ENCODE measurements at places on chromosomes 7 and 10.

GRCh38 chr10:51804866-51805265, 105.5 kb upstream of the CSTF2T start:
- DNase-seq: no peak

DNA sequence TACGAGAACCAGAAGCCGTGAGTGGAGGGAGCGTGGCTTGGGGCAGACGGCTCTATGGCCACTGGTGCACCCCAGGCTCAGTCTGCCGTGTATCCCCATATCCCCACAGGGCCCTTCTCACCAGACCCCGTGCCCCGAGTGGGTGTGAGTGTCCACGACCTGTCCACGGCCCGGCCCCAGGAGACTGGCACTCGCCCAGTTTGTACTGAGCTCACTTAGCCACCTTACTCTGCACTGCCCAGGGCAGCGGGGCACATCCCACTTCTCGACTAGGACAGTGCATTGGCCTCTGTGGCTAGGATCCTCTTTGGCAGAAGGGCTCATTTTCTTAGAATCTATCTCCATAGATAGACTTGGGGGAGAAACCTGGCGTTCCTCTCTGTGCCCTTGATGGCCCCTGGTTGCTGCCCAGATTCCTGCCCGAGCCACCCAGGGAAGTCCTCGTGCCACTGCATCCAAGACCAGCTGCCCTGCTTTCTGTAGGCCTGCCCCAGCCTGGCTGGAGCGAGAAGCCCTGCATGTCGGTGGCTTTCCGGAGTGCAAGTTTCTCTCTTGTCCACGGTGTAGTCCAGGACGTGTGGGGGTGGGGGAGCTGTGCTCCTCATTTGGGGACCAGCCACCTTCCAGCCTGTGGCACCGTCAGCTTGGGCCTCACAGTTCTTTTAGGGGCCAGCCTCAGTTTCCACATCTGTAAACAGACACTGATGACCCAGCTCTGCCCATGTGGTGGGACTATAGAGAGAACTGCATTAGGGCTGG, 11.9 kb downstream of the TMEM120A start:
- no peak for DNase-seq

DNA sequence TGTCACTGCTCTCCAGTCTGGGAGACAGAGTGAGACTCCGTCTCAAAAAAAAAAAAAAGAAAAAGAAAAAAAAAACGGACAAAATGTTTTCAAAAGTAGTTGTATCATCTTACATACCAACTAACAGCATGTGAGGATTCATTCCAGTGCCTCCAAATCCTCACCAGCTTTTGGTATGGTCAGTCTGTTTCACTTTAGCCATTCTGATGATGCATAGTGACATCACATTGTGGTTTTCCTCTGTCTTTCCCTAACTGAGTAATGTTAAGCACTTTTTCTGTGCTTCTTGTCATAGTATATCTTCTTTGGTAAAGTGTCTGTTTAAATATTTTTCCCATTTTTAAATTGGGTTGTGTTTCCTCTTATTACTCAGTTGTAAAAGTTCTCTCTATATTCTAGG, 251.4 kb upstream of the CTBP2 start:
- DNase-seq: no peak

- DNase-seq: no peak
Measured at GRCh38 chr7:32347244-32347828, 142.8 kb downstream of the LSM5 start.

- no peak for DNase-seq
Measured at GRCh38 chr10:70622981-70623844, 20.7 kb upstream of the PRF1 start.

- DNase-seq: no peak
Measured at GRCh38 chr7:157909370-157909769, 572.6 kb downstream of the DNAJB6 start.

GRCh38 chr7:1922071-1922869, 252.2 kb downstream of the ELFN1 start:
- DNase-seq: peak; percentile 54

DNA sequence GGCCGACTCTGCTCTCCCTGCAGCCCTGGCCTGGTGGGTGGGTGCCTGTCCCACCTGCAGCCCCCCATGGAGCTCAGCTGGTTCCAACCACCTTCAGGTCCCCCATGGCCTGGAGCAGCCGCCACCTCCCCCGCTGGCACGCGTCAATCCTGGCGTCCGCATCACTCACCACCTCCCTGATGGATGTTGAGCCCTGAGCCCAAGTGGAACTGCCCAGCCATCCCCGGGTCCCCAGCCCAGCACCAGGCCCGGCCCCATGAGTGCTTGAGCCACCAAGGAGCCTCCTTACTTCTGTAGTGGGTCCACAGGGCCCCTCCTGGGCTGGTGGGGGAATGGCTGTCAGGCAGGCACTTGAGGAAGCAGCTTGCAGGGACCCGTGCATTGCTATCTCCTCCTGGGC, 14.6 kb downstream of the AGAP3 start:
- no peak for DNase-seq

DNA sequence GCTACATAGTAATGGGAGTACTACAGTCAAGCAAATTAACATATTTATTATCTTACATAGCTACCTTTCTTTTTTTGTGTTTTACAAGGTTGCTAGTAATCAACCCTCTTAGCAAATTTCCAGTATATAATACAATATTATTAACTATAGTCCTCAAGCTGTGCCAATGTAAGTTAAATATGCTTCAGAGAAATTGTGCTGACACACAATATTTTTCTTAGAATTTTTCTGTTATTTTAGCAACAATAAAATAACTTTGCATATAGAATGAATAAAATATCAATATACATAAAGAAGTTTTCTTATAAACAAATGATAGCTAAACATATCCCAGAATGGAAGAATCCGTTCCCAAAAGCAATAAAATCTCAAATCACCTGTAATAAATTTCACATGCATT, 1605.1 kb downstream of the REEP3 start:
- DNase-seq: no peak

DNA sequence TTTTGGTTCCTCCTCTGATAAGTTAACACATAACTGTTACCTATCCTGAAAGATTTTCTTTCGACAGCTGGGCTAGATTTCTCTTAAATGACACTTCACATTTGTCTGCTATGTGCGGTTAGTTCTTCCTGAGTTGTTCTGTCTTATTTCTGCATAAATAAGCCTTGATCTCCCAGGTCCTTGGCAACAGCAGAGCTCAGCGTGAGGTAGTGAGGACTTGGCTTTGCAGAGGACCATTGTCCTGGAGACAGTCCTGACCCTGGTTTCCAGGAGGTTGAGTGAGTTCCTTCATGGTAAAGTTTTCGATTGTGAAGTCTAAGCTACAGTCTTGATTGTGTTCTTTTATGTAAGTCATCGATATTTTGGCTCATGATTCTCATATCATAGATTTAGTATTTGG, 23.7 kb downstream of the SND1 start:
- DNase-seq: no peak

- no peak for DNase-seq
Measured at GRCh38 chr10:127227663-127228062, 31.3 kb upstream of the INSYN2A start.

GRCh38 chr7:82275342-82275741, 168.2 kb downstream of the CACNA2D1 start:
- no peak for DNase-seq

- DNase-seq: no peak
Measured at GRCh38 chr7:14637968-14638367, 264.6 kb downstream of the DGKB start.

DNA sequence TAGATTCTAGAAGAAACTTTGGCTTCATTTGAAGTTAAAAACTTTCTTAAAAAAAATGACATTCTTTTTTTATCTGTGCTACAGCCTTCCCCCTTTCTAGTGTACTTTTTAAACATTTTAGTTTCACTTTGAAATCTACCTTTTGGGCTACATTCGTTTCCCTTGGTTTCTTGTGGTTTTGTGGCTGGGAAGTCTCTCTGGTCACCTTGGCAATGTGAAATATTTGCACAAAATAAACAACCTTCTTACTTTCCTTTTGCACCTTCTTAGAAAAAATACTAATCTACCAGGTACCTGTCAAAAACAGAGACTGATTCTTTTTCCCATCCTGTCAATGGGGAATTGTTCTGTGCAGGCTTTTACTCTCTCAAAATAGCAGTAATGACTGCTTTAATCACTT, 350.2 kb downstream of the GATA3 start:
- DNase-seq: no peak

DNA sequence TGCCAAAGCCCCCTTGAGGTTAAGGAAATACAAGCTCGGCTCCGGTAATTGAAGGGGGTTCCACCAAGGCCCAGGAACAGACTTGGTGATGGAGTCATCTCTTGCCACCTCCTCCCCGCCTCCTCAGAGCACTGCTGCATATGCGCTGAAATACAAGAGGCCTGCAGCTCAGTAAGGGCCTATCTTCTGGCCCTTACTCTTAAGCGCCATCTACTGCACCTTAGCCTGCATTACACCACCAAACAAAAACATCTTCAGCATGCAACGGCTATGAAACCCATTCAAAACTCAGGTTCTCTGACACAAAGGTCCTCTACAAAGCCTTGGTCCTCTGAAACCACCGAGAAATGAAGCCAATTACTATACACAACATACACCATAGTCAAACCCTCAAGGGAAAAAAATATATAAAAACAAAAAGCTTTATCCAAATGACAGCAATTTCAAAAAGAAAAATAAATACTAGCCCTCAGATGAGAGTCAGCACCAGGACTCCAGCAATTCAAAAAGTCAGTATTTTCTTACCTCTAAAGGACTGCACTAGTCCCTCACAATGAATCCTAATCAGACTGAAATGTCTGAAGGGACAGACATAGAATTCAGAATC, 176.8 kb upstream of the TBX20 start:
- DNase-seq: no peak

DNA sequence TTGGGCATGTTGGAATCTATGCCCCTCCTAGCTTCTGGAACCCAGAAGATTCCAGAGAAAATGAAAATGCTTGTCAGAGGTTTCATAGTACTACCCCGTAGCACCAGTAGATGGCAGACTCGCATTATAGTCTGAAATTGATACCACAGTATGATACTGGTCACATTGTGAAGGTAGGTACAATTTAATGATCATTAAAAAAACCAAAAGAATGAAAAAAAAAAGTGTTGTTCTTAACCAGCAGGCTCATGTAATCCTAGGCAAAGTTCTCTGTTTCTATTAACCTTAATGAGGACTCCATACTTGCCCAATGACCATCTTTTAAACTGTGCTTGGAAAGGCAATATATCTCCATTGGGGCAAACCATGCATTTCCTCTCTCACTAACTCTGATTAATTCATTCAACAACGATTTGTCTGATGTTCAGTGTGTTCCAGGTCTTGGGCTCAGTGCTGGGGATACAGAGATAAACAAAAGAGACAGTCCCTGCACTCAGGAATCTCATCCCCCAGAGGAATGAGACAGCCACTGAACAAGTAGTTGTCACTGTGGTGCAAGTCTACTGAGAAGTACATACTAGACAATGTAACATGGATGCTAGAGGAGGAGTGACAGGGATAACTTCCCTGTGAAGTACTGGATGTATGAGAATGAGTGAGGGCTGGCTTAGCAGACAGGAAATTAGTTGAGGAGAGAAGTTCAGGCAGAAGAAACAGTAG, 223.5 kb upstream of the PHYHIPL start:
- no peak for DNase-seq

GRCh38 chr10:11775412-11775811, 33.2 kb downstream of the ECHDC3 start:
- DNase-seq: no peak

DNA sequence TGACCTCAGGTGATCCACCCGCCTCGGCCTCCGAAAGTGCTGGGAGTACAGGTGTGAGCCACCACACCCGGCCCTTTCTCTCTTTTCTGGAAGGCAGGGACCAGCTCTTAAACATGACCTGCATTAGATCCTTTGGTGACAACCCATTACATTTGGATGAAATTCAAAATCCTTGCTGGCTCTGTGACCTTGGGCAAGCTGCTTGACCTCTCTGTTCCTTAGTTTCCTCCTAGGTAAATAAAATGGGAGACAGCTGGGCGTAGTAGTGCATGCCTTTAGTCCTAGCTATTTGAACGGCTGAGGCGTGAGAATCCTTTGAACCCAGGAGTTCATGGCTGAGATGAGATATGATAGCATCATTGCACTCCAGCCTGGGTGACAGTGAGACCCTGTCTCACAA, 23.7 kb downstream of the LDB1 start:
- DNase-seq: no peak

GRCh38 chr10:116440330-116441030, 12.8 kb downstream of the PNLIPRP3 start:
- no peak for DNase-seq

DNA sequence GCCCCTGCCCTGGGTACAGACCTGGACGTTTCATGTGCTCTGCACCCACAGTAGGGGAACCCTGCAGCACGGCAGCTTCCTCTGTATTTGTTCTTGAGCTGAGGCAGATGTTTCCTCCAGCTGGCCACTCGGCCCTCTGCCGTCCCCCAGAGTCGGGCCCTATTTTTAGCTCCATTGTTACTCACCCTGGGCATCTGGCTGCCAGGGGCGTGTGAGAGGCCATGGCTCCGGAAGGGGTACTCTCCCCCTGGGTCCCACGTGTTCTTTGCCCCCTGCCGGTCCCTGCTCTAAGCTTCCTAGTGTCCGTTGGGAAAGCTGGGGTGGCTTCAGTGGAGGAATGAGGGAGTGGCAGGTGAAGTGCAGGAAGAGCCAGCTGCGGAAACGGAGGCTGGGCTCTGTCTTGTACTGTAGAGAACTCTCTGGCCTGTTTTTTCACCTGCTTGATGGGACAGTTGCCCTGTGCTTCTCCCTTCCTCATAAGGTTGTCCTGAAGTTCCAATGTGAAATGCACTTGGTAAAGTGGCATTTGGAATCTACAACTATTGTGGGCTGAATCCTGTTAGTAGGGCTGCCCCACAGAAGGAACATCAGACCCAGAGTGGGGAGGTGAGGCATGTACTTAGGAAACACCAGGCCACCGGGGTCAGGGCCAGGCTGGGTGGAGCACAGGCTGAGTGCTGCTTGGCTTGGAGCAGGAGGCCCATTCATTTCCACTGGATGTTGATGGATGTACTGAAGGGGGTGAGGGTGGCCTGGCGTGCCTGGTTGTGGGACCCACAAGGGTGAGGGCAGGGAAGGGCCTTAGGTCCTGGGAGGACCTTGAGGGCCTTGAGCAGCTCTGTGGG, 30.6 kb downstream of the PALD1 start:
- no peak for DNase-seq

DNA sequence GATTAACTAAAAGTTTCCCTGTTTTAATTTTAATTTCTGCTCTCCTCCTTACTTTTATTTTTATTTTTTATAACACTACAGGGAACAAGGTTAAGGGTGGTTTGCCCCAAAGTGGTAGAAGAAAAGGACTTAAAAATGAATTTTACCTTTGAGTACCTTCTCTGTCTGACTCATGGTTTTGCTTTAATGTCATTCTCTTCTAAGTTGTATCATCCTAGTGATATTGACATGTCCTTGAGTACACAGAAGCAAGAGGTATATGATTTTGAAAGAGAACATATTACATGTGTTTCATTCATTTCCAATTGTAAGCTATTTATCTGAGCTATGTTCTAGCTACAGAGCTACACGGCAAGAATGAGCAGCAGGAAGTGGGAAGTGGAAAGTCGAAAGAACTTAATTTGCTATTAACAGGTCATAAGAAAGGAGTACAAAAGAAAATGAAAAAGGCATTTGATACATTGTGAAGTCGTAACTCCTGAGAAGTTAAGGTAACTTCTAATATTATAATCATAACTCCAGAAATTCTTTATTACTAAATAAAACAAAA, 112.5 kb downstream of the SEMA3A start:
- DNase-seq: no peak
